Kidney (tissue), 22 donors: ENCODE measurements at places on chromosomes 6 and 20. TPM values are rescaled to one million over a fixed set of nuclear protein-coding genes. Genes with fewer than 3 reads are reported as not detected.

Gene ZC2HC1B
- not detected for polyA plus RNA-seq

Gene OXT
- polyA plus RNA-seq = 10.8 TPM

Gene NTSR1
- not detected for polyA plus RNA-seq

Gene GPX5
- polyA plus RNA-seq = not detected

Gene SIM1
- polyA plus RNA-seq = 4.4 TPM

Gene OPN5
- polyA plus RNA-seq = not detected

Gene COL11A2
- polyA plus RNA-seq = 2.3 TPM

Gene IFT52
- polyA plus RNA-seq = 27.0 TPM

Gene PTCHD4
- polyA plus RNA-seq = 0.24 TPM

Gene BPIFA1
- not detected for polyA plus RNA-seq

Gene COL12A1
- 12.3 TPM for polyA plus RNA-seq

Gene CPXM1
- polyA plus RNA-seq = 7.1 TPM

Gene UBE2J1
- 22.8 TPM for polyA plus RNA-seq

Gene ELMO2
- 21.0 TPM for polyA plus RNA-seq

Gene ARMC2
- polyA plus RNA-seq = 1.9 TPM

Gene RTEL1
- 5.3 TPM for polyA plus RNA-seq

Gene C20orf202
- polyA plus RNA-seq = 0.73 TPM

Gene TMEM74B
- polyA plus RNA-seq = 1.6 TPM

Gene NHSL1
- polyA plus RNA-seq = 4.4 TPM

Gene AGPAT4
- 3.3 TPM for polyA plus RNA-seq

Gene ALDH8A1
- 56.7 TPM for polyA plus RNA-seq

Gene ECT2L
- not detected for polyA plus RNA-seq

Gene SPATA25
- 6.7 TPM for polyA plus RNA-seq

Gene PRR18
- polyA plus RNA-seq = not detected

Gene FOXS1
- polyA plus RNA-seq = 9.8 TPM

Gene MYB
- polyA plus RNA-seq = not detected

Gene ZBTB46
- 4.5 TPM for polyA plus RNA-seq

Gene PHACTR1
- 3.3 TPM for polyA plus RNA-seq

Gene RBM24
- polyA plus RNA-seq = 0.47 TPM

Gene PCSK2
- polyA plus RNA-seq = 0.54 TPM

Gene SNPH
- polyA plus RNA-seq = 3.1 TPM

Gene TOX2
- polyA plus RNA-seq = 4.7 TPM

Gene SPATS1
- polyA plus RNA-seq = not detected

Gene POFUT1
- 16.7 TPM for polyA plus RNA-seq
